Mammary epithelial cell (primary cell): ENCODE measurements at places on chromosomes 3 and 15. TPM values are rescaled to one million over a fixed set of nuclear protein-coding genes. Genes with fewer than 3 reads are reported as not detected.
A peak's percentile ranks its signal among the peaks of the same experiment; 100 is the strongest.

Gene ROPN1
- 0.92 TPM in 1 of 2 replicates, not detected in the other for total RNA-seq

Gene LRRC31
- total RNA-seq = not detected in 2 replicates

Gene A4GNT
- total RNA-seq = not detected in 2 replicates

Gene MESP1
- under 0.01 TPM for total RNA-seq

Gene SERPINI2
- not detected in 2 replicates for total RNA-seq

Gene ZNF639
- 27.7 TPM for total RNA-seq

Gene CCDC54
- not detected in 2 replicates for total RNA-seq

Gene ABHD10
- total RNA-seq = 23.1 and 26.9 TPM in 2 replicates

Gene EOMES
- total RNA-seq = 0.91 and 0.94 TPM in 2 replicates

DNA sequence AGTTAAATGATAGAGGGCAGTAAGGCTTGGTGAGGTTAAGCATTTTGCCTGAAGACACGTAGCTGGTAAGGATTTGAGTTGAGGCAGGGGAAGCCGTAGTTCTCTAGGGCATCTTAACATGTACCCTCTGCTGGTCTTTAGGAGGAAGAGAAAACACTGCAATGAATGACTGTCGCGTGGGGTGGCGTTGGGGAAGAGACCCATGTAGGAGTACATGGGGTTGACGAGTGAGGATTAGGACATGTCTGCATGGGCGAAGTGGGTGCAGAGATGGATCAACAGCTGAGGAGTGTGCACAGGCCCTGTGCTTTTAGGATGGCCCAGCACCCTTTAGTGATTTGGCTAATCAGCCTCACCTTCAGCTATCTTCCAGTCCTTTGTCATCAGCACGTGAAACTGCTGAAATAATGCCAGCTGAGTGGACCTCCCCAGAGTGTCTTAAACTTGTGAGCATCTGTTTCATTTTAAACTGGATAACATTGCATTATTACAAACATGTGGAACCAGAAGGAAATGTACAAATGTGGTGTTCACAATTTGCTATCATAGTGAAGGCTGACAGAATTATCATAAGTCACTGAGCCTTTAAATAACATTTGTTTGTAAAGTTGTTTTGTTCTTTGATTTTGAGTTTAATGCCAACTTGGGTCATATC lies 15.3 kb downstream of the P2RY14 start:
- DNase-seq = no peak

DNA sequence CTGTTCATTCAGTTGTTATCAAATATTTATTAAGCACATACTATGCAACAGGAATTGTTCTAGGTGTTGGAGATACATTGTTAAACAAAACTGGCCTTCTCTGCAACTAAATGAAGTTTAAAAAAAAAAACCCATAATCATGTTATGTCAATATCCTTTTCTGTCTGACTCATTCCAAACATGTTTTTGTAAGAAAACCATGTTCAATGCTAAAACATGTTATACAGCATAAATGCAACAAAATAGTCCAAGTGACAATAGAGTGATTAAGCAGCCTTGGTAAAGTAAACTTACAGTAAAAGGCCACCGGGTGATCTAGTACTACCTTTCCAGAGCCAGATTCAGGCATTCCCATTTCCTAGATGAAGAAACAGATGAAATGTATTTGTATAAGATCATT lies 278.0 kb upstream of the NECTIN3 start:
- peak; percentile 14 for DNase-seq

DNA sequence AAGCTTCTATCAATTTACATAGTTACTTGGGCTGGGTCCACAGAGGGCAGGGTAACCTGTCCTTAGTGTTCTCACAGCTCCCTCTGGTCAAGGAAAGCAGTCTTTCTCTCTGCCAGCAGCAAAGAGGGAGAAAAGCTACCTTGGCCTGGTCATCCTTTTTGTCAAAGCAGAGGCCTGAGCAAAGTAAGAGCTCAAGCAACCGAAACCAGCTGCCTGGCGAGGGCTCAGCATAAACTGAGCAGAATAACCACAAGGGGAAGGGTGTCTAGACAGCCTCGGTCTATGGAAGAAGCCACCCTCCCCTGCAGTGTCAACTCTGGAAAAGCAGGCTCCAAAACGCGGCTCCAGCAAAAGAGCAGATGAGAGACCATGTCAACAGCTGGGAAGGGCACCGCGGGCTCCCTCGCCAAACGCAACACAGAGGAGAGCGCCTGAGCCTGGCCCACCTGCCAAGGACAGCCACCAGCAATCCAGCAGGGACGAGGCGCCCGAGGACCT lies 17.4 kb downstream of the LRIG1 start:
- no peak for DNase-seq

- peak; percentile 78 for DNase-seq
Observed at GRCh38 chr3:109643590-109643989, 306.2 kb upstream of the DPPA4 start.

GRCh38 chr3:95168526-95168925 lies 1105.7 kb downstream of the NSUN3 start:
- DNase-seq = no peak

- DNase-seq = peak; percentile 14
Observed at GRCh38 chr3:85821130-85821756, 862.5 kb downstream of the CADM2 start.

DNA sequence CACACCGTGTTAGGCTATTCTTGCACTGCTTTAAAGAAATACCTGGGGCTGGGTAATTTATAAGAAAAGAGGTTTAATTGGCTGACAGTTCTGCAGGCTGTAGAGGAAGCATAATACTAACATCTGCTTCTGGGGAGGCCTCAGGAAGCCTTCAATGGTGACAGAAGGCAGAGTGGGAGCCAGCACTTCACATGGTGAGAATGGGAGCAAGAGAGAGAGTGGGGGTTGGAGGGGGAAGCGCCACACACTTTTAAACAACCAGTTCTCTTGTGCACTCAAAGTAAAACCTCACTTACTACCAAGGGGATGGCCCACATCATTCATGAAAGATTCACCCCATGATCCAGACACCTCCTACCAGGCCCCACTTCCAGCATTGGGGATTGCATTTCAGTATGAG lies 181.1 kb downstream of the APBA2 start:
- no peak for DNase-seq

DNA sequence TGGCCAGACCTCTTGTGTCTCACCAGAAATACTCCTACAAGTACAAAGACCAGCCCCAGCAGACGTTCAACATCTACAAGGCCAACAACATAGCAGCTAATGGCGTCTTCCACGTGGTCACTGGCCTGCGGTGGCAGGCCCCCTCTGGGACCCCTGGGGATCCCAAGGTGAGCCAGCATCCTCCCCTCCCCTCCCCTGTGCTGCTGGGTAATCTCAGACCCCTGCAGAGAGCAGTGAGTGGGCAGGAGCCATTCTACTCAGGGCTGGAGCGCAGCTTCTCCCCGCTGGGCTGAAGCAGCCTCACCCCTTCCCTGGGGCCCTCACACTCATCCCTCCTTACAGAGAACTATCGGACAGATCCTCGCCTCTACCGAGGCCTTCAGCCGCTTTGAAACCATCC lies 9.8 kb downstream of the STAB1 start:
- DNase-seq = no peak

DNA sequence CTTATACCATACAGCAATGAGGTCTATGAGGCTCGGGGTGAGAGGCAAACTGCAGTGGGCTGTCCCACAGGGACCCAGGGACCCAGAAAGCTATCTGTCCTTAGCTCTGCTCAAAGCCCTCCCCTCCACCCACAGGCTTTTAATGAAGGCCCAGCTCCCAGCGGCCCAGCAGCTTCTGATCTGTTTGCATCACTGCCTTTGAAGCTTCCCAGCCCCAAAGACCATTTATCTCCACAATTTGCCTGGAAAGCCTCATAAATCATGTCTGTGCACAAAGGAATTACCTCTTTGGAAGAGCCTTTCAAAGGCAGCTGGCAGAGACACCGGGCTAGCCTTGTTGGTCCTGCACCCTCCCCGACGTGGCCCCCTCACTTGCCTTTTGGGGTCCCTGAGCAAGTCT lies 123.9 kb downstream of the RAB11A start:
- no peak for DNase-seq

GRCh38 chr3:65607101-65607500 lies 431.6 kb downstream of the MAGI1 start:
- DNase-seq = peak; percentile 57

GRCh38 chr3:18062657-18063025 lies 320.2 kb upstream of the TBC1D5 start:
- no peak for DNase-seq

DNA sequence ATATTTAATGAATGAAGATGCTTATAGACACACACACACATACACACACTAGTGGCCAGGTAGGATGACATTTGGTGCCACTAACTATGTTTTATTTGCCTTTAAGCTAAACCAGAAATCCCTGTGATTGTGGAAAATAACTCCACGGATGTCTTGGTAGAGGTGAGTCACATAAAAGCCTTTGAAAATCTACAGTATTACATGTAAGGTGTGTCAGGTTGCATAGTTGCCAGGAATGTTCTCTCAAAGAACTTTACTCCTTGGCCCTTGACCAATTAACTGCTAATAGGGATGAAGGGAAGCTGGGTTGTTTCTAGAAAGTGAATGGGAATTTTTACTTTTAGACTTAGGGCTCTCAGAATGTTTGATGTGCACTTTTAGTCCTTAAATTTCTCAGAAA lies 9.9 kb downstream of the ZBED2 start:
- peak; percentile 84 for DNase-seq

- DNase-seq = peak; percentile 13
Observed at GRCh38 chr3:42507252-42507651, 4.8 kb downstream of the VIPR1 start.

DNA sequence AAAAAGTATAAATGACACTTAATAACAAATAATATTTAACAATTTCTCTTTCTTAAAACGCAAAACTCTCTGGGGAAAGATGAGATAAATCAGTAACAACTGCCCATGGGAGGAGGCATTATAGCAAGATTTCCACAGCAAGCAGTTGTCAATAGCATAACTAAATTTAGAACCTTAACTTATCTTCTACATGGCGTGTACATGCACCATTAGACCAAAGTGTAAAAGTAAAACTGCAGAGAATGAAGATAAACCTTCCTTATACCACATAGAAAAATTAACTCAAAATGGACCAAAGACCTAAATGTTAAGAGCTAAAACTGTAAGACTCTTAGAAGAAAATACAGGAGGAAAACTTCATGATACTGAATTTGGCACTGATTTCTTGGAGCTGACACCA lies 39.9 kb downstream of the MYO5A start:
- DNase-seq = no peak

DNA sequence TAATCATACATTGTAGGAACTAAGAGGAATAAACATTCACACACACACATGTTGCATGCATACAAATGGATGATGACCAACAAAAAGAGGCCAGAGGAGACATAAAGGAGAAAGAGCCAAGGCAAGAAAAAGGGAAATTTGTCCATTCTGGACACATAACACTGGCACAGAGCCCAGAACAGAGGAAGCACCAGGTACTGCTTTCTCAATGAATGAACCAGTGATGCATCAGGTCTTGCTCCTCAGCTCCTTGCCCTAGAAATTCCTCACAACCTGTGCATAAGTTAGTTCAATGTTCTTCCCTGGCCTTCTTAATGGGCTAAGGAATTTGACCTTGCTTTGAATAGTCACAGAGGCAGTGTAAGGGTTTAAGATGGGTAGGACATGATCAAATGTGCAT lies 270.3 kb downstream of the ERC2 start:
- DNase-seq = no peak

DNA sequence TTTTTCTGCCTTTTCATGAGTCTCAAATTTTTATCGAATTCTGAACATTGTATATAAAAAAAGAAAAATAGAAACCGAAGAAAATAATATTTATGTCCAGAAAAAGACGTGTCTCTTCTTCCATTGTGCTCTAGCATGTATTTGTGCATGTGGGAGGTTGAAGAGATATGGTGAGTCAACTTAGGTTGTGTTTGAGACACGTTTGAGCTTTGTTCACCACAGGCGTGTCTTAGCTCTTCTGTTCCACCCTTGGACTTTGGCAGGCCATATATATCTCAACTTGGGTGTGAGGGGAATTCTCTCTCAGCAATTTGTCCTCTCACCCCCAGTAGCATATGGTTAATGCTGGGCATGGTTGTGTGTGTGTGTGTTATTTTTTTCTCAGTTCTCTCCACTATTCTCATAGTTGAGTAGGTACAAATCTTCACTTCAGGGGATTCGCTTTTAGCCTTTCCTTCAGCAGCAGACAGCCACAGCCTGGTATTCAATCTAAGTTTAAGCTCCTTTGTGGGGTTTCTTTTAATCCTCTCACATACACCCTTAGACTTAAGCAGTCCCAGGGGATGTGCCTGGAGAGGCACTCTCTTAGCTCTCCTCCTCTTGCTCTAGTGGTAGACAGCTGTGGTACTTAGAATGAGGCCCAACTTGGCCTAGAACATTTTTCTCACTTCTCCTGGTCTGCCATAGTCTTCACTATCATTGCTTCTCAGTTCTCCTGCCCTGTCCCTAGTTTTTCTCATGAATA lies 286.5 kb upstream of the RBMS3 start:
- DNase-seq = peak; percentile 6

- DNase-seq = no peak
Observed at GRCh38 chr3:69241769-69242168, 119.4 kb upstream of the LMOD3 start.
